ENCODE measurements at places on chromosomes 11 and 22. TPM values are rescaled to one million over a fixed set of nuclear protein-coding genes. Genes with fewer than 3 reads are reported as not detected.

COPB1 gene
- total RNA-seq: 40.8 TPM

CYP2R1 gene
- 6.6 TPM for total RNA-seq

TTC36 gene
- total RNA-seq: 116 TPM

OR10G7 gene
- not detected for total RNA-seq

OR5A1 gene
- total RNA-seq: not detected

DEUP1 gene
- total RNA-seq: not detected

ADAMTS15 gene
- total RNA-seq: 0.15 TPM

PGR gene
- 0.23 TPM for total RNA-seq

IL18 gene
- 1.9 TPM for total RNA-seq

SLC35F2 gene
- total RNA-seq: 0.78 TPM

FZD4 gene
- 15.8 TPM for total RNA-seq

GRM5 gene
- total RNA-seq: not detected

KIF18A gene
- total RNA-seq: 0.13 TPM

BRD1 gene
- 17.9 TPM for total RNA-seq

KRTAP5-8 gene
- 0.25 TPM for total RNA-seq

ZNRF3 gene
- 7.3 TPM for total RNA-seq

OTOG gene
- total RNA-seq: not detected
